ENCODE measurements at places on chromosomes 4 and X.

DNA sequence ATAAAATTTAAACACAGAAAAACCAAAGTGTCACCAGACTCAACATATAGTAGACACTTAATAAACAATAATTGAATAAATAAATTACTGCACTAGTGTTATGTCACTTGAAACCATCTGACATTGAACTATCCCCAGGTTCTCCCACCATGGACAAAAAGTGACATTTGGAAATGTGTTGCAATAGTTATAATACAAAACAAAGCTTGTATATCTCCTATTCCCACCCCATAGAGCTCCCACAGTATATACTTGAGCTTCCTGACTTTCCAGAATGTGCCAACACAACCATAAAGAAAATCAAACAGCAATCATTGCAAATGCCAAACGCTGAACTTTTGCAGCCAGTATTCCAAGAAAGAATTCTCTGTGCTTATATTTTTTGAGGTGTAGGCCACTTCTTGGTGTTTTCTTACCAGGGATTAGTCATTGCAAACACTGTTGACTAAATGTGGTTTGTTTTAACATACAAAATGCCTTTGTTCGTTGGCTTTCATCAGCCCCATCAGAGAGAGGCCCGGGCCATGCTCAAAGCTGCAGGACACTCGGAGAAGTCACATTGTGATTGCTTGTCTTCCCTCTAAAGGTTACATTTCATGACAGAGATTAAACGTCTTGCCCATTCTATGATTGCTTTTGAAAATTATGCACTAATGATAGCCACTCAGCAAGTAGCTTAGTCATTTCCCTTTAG is 33.8 kb downstream of the PPARGC1A start:
- DNase-seq, result no peak

GRCh38 chr4:158170691-158171561 is 1.9 kb downstream of the GASK1B start:
- DNase-seq, result peak; percentile 57

GRCh38 chr4:139574641-139575040 is 18.6 kb upstream of the SETD7 start:
- no peak for DNase-seq

- DNase-seq, result no peak
Measured at GRCh38 chrX:134685668-134686067, 27.4 kb upstream of the PLAC1 start.

GRCh38 chr4:89099034-89099433 is 12.3 kb upstream of the TIGD2 start:
- no peak for DNase-seq

DNA sequence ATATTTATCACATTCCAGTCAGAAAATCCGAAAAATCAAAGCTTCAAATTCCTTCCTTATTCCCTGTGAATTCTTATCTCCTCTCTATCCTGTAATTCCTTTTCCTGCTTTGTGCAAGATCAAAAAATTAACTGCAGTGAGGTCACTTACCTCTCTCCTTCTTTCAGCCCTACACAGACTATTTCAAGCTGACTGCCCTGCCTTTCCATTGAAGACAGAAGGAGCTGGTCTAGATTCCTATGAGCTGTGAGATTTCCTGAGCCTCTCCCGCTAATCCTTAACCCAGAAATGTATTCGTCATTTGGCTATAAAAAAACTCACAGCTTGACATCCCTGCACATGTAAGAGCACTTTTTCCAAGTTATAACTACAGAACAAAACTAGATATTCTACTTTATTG is 26.6 kb downstream of the TRIML2 start:
- no peak for DNase-seq

DNA sequence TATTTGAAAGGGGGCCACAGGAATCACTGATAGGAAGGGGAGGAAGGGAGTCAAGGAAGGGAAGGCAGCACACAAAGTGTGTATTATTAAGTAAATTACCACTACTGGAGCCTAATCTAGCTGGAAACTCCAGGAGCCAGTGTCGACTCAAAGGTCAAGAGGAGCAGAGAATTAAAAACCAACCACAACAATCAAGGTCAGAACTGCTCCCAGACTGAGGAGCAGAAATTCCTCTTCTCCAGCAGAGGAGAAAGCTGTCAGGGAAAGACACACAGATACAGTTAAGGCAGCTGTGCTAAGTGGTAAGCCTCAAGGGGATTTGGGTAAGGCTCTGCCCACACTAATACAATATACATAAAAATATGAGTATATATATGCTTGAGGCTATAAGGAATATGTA is 87.5 kb upstream of the PTPN13 start:
- no peak for DNase-seq

- DNase-seq, result no peak
Measured at GRCh38 chr4:83315341-83315870, 19.2 kb downstream of the HPSE start.

DNA sequence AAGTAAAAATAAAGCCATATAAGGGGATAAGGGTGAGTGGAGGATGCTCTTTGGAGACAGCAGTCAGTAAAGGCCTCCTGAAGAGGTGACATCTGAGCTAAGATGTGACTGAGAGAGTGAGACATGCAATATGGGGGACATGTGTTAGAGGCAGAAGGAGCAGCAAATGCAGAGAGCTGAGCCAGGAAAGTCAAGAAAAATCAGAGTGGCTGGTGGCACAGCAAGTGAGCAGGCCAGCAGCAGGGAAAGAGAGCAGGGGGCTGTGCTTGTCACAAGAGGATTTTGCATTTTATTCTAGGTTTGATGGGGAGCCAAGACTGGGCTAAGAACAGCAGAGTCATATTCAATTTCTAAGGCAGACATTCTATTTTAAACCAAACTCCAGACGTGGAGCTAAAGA is 394.5 kb downstream of the KCNIP4 start:
- no peak for DNase-seq

DNA sequence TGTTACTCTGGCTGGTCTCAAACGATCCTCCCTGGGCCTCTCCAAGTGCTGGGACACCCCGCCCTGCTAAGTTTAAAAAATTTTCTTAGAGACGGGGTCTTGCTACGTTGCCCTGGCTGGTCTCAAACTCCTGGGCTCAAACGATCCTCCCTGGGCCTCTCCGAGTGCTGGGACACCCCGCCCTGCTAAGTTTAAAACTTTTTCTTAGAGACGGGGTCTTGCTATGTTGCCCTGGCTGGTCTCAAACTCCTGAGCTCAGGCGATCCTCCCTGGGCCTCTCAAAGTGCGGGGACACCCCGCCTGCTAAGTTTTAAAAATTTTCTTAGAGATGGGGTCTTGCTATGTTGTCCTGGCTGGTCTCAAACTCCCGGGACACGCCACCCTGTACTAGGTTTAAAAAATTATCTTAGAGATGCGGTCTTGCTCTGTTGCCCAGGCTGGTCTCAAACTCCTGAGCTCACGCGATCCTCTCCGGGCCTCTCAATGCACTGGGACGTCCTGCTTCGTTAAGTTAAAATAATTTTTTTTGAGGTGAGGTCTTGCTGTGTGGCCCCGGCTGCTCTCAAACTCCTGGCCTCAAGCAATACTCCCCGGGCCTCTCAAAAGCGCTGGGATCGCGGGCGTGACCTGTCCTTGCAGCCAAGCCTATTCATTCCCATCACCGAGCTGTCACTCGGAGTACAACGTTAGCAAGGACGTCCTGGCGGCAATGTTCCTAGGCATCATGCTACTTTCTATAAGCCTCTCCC is 1.1 kb downstream of the SLC25A6 start:
- DNase-seq, result peak; percentile 44

DNA sequence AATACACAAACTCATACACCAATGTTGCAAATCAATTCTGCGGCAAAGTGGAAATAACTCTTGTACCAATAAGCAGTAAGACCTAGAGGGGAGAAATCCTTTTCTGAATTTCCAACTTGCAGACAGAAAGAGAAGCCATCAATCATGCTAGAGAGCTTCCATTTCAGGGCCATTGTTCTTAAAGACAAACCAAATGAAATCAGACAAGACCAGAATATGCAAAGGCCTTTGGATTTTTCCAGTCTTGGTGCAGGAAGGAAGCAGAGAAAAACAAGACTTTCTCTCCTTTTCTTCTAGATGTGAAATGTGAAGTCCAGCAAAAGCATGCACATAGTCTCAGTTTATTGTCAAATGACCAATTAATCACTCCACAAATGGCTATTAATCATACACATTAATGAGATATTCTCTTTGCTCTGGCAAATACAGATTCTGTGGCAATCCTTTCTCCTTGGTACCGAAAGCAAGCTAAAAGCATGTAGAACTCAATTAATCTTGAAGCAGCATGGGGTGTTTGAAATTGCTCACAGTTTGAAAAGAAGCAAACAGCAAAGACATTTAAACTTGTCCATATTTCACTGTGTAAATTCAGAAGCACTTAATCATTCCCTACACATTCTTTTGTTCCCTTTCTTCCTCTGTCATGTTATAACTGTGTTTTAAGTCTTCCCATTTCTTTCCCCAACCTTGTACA is 466.1 kb downstream of the GPAT3 start:
- DNase-seq, result no peak

DNA sequence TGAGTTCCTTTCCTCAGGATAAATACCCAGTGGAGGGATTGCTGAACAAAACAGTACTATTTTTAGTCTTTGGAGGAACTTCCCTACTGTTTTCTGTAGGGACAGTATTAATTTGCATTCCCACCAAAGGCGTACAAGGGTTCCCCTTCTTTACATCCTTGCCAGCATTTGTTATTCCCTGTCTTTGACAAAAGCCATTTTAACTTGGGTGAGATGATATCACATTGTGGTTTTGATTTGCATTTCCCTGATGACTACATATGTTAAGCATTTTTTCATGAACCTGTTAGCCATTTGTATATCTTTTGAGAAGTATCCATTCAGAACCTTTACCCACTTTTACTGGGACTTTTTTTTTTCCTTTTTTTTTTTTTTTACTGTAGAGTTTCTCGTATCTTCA is 126.2 kb upstream of the ANXA10 start:
- no peak for DNase-seq

- no peak for DNase-seq
Measured at GRCh38 chr4:164304861-164305260, 449.1 kb upstream of the SMIM31 start.

DNA sequence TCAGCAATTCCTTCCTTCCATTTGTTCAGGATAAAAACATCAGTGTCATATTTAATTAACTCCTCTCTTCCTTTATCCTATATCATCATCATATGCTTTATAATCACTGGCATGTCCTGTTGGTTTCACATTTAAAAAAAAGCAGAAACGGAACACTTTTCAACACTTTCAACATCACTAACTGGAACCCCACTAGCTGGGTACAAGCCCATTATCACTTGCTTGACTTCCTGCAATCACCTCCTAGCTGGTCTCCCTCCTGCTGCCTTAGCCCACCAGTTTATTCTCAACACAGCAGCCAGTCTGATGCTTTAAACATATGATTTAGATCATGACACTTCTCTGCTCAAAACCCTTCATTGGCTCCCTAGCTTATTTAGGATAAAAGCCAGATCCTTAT is 116.4 kb upstream of the LSM6 start:
- no peak for DNase-seq

GRCh38 chr4:160423879-160424451 is 1321.1 kb downstream of the RAPGEF2 start:
- no peak for DNase-seq

- DNase-seq, result no peak
Measured at GRCh38 chrX:114134465-114134864, 449.4 kb upstream of the HTR2C start.

GRCh38 chr4:139450586-139450985 is 3.3 kb upstream of the RAB33B start:
- DNase-seq, result no peak

- peak; percentile 46 for DNase-seq
Measured at GRCh38 chrX:10326578-10326977, 169.8 kb downstream of the CLCN4 start.

- DNase-seq, result no peak
Measured at GRCh38 chr4:137980641-137981040, 261.5 kb downstream of the SLC7A11 start.

DNA sequence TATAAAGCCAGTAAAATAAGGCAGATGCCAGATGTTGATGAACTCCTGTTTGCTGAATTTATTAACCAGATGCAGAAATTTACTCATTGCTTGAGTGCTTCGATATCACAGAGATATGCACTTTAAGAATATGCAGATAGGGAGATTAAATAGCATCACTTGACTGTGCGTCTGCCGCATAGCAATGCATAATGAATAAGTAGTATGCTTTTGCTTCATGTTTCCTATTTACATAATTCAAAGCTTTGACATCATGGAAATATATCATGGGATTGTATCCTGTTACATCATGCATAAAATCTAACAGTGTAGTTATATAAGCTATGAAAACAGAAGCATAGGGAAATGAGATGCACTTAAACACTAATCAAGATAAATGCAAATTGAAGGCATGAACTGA is 45.9 kb downstream of the VEGFC start:
- DNase-seq, result no peak

DNA sequence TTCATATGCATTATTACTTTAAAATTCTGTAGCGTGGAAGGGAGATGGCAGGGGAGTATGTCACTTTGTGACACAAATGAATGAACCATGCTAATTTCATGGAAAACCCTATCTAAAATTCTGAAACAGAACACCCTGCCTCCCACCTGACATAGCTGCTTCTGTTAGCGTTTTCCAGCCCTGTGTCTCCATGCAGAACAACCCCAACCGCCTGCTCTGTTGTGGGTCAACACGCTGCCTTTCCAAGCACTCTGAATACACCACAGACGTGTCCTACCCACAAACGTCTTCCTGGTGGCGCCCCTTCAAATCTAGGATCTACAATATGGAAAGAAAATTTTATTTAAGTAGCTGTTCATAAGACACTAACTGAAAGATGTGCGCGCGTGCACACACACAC is 238.6 kb downstream of the TRIML1 start:
- DNase-seq, result no peak

DNA sequence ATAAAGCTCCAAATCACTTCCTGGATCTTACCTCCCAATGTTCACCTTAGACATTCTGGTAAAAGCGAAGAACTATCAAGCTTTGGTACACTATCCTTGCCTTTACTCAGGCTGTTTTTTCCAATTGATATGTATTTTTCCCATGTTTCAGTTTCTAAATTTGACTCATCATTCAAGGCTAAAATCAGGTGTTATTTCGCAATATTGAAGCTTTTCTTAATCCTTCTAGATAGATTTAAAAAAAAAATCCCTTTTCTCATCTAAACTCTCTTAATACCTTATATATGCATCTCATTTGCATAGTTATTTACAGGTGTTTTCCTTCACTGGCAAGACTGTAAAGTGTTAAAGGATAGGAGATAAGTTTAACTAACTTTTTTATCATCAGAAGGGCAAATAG is 608.1 kb upstream of the FAM241A start:
- no peak for DNase-seq

DNA sequence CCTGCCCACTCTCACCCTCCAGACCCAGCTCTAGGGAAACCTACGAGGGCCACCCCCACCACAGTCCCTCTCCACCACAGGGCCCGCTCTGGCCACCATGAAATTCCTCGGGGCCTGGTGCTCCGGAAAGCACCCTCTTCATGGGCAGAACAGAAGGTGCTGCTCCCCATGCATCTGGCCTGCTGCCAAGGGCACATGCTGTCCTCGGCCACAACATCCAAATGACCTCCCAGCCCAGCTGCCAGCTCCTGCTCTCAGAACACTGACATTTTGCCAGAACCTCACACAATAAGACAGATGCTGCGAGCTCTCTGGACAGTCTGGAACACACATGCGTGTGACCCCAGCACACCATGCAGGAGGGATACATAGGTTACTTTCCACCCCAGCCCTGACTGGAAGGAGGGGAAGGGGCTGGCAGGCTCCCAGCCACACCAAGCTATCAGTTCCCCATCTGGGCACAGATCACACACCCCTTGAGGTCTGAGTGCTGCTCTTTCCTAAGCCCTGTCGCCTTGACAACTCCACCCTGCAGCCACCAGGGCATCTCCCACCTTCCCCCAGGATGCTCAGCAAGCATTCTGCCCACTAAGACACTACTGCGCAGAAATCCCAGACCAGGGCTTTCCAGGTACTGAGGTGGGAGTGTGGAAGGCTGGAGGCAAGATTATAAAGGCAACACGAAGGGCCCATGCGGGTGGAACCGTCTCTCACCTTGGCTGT is 5.8 kb downstream of the CCNQ start:
- peak; percentile 51 for DNase-seq
